Hippocampal formation (tissue), 2 donors: ENCODE measurements at places on chromosomes 12 and 14.

GRCh38 chr14:55117803-55118441 lies 11.1 kb upstream of the LGALS3 start:
- DNase-seq, result no peak

DNA sequence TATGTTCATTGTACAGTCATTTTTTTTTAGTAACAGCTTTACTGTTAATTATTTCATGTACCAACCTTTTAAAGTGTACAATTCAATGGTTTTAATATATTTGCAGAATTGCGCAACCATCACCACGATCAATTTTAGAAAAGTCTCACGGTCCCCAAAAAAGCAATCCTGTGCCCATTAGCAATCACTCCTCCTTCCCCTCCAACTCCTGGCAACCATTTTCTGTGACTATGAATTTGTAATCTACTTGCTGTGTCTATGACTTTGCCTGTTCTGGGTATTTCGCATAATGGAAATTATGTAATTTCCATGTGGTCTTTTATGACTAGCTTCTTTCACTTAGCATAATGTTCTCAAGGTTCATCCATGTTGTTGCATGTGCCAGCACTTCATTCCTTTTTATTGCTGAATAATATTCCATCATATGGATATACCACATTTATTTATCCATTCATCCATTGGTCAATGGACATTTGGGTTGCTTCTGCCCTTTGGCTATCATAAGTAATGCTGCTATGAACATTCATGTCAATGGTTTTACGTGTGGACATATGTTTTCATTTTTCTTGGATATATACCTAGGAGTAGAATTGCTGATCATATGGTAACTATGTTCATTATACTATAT lies 9.9 kb downstream of the KICS2 start:
- DNase-seq, result no peak

- no peak for DNase-seq
Observed at GRCh38 chr12:38154096-38155019, 162.2 kb upstream of the ALG10B start.

- no peak for DNase-seq
Observed at GRCh38 chr12:69047990-69048389, 115.0 kb upstream of the CPM start.

DNA sequence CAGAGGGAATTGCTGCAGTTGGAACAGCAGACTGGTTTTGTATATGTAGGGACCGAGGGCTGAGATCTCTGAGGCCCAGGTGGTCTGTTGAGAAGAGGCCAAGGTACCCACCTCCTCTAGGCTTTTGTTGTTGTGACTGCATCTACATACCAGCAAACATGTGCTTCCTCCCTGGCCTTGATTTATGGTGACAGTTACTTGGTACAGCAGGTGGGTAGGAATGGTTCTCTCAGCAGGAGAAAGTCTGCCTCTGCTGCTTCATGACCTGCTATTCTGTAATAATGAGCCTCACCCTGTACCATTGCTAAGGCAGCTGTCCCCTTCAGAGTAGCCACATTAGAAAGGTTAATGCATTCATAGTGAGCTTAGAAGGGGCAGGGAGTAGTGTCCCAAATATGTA lies 196.7 kb upstream of the PELI2 start:
- DNase-seq, result no peak

- DNase-seq, result no peak
Observed at GRCh38 chr14:72742838-72743195, 151.1 kb downstream of the DPF3 start.

- DNase-seq, result no peak
Observed at GRCh38 chr12:95164656-95165055, 52.6 kb downstream of the FGD6 start.

- DNase-seq, result no peak
Observed at GRCh38 chr14:105333613-105334364, 19.2 kb downstream of the PACS2 start.

DNA sequence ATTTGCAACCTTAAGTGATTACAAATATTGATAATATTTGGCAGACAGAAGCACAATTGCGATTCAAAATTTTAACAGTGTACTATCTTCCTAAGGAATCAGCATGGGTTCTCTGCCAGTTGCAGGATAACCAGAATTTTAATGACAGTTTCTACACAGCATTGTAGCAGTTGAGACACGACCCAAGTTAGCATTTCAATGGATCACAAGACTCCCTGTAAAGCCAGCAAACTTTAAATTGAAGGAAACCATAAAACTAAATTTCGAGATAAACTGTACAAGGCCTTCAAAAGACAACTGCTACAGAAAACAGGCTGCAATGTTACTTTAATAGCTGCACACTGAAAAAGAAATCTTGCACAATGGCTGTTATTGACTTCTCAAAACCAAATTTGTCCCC lies 154.9 kb downstream of the MED13L start:
- no peak for DNase-seq

DNA sequence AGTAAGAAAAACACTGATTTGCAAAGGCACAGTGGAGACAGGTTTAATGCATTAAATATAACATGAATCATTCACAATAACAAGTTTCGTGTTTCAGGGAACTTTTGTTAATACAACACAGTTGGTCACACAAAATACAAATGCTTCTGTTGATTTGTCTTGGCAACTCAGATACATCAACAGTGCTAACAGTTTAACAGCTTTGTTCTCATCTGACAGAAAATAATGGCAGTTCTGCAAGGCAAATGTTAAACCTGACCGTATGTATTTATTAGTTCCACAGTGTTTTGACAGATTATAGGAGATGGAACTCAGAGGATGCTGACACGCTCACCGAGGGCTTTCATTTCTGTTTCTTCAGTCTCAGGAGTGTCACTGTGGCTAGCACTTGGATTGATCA lies 350.7 kb downstream of the PRKD1 start:
- DNase-seq, result no peak

DNA sequence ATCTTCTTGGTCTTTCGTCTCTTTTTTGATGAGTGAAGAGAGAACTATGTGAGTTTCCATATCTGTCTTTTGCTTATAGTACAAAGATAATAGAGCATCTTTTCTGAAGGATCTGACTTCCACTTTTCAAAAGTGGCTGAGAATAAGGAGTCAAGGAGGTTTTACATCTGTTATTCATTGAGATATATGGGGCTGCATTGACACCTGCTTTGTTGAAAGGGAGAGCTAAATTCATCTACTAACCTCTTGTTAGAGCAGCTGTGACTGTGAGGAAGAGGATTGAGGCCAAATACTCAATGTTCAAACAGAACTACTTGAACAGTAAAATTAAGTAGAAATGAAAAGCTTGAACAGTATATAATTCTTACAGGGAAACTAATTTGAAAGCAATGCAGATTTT lies 130.2 kb upstream of the ATP2B1 start:
- no peak for DNase-seq

GRCh38 chr12:9827209-9827888 lies at the start of gene KLRF1:
KLRF1 (plus strand) TSS chr12:9827481; CDS start chr12:9827545, 64 bp downstream.
- no peak for DNase-seq

DNA sequence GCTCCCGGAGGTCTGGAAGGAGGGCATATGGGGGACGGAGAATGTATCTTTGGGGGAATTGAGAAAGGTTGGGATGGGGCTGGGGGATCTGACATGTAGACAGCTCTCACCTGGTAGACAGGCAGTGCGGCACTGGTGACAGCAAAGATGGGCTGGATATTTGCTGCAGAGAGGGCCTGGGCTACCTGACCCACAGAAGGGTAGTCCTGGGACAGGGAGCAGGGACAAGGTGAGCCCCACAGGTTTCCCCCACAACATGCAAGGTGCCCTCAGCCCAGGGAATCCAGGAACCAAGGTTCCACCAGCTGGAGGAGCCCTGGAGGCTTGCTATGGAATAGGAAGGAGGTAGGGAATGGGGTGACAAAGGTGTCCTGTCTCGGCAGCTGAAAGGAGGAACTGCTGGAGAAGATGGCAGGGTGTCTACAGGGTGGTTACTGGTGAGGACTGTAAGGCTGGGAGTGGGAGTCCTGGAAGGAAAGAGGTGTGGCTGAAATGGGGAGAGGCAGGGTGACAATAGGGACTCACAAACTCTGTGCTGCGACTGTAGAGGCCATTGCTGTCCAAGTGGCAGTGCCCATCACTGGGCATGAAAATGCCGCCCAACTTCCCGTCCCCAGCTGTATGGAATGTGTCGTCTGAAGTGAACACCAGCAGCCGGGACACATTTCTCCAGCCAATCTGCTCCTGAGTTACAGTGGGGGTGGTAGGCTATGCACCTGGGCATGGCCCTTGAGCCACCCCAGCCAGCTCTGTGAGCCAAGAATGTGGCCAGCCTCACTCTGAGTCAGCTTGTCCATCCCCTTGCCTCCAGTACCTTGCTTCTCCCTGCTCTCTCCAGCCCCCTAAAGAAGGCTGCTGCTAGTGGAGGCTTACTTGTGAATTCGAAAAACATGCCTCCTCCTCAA lies 11.3 kb downstream of the ITGB7 start:
- no peak for DNase-seq

DNA sequence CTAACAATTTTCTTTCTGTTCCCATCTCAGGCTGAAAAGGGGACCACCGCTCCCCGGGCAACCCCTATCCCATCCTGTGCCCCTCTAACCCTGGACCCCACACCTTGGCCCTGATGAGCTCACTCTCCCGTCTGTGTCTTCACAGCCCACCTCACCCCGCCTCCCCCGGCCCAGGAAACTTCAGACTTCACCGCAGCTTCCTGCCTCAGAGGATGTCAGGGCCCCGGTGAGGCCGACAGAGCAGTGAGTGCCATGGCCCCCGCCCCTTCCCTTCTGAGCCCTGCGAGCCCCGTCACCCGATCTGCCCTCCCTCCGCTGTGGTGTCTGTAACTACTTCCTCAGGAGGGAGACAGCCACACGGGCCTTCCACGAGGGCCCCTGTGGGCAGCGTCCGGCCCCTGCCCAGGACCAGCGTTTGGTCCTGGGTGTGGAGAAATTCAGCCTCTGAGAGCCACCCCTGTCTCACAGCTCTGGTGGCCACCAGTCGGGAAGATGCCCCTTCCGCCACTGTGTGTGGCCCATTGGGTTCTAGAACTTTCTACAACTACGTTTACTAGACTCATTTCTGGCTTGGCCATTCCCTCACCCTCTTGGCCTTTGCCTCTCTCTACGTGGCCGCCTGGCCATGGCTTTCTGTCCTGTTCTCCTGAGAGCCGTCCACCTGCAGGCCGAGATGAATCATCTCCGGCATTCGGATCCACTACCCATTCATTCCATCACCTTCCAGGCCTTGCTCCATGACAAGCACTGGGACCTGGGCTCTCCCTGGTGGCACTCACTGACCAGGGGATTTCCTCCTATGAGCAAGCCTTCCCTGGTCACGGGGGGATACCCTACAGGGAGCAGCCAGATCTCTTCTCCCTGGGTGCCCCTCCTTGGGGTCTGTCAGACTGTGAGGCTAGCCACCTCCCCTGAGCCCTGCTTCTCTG lies 3.4 kb downstream of the RHOF start:
- peak; percentile 29 for DNase-seq

DNA sequence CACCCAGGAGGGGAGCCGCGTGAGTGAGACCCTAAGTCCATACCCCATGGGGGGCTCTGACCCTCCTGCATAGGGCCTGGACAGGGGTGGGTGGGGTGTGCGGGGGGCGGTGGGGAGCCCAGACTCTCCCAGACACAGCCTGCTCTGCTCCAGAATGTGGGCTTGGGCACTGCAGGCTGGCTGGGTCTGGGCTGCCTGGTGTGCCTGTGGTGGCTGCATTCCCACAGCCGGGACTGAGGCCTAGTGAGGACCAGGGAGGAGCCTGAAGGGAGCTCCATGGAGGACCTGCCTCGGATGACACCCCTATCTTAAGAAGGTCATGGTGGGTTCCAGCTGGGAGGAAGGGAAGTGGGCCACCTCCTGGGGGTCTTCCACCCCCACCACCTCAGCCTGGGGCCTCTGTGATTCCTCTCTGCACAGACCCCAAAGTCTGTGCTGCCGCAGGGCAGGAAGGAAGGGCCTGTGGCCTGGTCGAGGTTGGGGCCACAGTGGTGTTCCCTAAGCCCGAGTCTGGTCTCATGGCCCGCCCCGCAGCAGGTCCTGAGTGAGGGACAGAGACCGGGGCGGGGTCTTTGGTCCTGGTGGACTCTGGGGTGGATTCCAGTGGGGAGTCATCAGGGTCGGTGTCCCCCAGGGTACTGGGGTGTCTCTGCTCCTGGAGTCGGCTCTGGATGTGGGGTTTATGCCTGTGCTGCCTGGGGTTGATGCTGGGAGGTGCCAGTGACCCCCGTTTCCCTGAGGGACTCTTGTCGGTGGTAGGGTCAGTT lies 392.3 kb downstream of the TMEM121 start:
- no peak for DNase-seq

DNA sequence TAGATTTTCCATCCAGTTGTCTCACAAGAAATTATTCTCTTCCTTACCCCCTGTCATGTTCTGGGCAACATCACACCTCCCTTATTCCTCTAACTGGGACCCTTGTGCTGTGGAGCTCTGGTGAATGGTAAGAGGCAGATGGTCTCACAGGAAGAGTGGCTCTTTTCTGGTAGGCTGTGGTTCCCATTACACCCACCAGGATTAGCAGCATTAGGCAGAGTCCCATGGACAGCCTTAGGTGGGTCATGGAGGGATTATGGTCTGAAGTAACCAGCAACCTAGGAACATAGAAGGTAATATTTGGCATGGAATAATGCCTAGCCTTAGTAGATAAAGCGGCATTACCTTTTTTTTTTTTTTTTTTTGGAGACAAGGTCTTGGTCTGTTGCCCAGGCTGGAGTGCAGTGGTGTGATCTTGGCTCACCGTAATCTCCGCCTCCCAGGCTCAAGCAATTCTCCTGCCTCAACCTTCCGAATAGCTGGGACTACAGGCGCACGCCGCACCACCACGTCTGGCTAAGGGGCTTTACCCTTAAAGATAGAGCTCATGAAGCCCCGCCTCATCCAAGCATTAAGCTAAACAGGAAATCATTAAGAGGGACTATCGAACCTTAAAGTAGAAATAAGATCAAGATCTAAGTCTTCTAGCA lies 4.0 kb downstream of the C14orf119 start:
- no peak for DNase-seq

DNA sequence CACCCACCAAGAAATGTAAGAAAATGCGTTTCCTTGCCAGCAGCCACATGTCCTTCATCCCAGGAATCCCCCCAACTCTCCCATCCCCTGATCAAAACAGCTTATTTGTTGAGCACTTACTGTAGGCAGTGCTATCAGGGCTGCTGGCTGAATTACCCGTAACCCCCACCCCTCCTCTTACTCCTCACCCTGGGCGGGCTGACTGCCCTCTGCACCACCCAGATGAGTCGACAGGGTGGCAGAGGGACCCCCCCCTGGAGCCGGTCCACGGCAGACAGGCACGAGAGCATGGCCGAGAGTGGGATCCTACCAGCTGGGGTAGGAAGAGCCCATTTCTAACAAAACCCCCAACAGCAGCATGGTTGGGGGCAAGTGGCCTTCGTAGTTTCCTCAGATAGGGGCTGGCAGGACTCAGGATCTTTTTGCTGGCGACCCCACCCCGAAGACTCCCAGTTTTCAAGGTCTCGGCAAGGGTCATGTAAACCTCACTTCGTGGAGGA lies 1.1 kb upstream of the RHOF start:
- no peak for DNase-seq
